ENCODE measurements at places on chromosomes 5 and 9.

DNA sequence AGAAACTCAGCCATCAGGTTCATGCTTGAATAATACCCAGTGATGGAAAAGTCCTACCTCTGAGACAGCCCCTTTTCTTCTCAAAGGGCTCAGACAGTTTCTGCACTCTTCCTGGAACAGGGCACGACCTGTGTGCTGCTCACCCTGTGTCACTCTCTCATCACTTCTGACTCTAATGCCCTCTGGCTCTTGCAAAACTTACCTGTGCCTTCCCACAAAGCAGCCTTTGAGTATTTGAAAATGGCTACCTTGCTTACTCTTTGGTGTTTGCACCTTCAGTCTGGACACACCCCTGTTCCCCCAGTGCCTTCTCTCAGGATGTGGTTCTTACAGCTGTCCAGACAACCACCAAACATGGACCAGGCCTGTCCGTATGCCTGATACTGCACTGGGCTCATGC is 171.4 kb downstream of the GRIA1 start:
- no peak for DNase-seq

- no peak for DNase-seq
Measured at GRCh38 chr9:128911529-128912035, 9.2 kb upstream of the PHYHD1 start.

DNA sequence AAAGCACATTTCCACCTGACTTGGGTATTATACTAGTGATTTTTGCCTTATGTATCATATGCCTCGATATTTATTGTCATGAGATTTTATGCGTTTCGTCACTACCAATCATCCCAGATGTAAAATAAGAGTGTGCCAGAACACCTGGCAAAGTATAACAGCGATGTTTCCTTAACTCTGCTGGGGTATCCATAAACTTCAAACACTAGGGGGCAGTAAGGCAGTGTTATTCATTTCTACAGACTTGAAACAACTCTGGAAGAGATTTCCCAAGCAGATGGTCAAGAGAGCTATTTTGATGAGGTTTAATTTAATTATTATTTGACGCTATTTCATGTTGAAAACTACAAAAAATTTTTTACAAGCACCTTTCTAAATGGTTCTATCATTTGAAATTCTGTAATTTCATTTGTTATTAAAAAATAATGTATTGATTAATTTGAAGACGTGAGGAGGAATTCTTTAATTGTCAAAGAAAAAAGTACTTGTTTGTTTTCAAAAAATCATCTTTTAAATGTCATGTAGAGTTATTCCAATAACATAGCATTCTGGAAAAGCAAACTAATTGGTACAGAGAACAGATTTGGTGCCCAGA is 388.5 kb upstream of the CTNND2 start:
- no peak for DNase-seq

DNA sequence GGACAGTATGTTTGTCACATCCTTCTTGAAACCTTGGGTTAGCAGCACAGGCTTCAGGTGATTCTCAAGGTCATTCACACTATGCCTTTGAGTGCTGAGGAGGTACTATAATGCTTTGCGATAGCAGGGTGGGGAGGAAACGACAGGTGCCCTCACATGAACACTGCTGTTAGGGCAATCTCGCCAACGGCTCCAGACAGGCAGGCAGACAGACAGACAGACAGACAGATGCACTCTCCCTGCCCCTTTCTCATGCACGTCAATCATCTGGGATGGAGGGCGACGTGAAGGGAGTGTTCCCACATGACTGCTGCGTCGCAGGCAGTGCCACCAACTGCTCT is 82.9 kb downstream of the RAPGEF1 start:
- DNase-seq: no peak

GRCh38 chr5:1010641-1011046 is 2.0 kb downstream of the NKD2 start:
- no peak for DNase-seq

GRCh38 chr9:71761938-71762353 is 6.4 kb downstream of the CEMIP2 start:
- DNase-seq: no peak

DNA sequence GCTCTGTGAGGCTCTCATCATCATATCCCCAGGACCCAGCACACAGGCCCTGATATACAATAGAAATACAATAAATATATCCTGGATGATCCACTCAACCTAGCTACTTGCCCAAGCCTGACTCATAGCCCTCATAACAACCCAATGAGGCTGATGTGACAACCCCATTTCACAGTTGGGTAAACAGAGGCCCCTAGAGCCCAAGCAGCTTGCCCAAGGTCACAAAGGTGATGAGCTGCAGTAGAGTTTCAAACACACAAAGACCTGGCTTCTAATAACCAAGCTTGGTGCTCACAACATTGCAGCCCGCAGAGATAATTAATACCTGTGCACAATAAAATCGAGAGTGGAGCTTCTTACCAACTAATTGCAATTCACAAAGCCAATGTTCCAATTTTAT is 3.2 kb upstream of the AKNA start:
- DNase-seq: no peak

DNA sequence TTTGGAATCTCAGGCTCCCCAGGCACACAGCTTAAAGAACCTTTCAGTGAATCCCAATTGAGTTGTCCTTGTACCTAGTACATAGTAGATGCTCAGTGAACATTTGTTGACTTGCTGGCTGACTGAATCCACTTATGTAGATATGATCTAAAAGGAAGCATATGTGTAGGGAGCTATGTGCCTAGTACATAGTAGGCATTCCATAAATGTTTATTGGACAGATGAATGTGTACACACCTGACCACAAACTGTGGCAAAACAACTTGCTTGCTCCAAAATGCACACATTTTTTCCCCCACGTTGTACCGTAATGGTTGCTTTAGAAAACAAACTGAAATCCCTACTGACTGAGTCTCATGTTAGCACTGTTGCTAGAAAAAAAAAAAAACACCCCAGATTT is 80.2 kb upstream of the IL12B start:
- DNase-seq: no peak
